ENCODE measurements at places on chromosomes 6 and 20. TPM values are rescaled to one million over a fixed set of nuclear protein-coding genes. Genes with fewer than 3 reads are reported as not detected.

- H3K27ac ChIP-seq, result no peak overlapping the region
- H3K27me3 ChIP-seq, result no peaks in the 10 kb centered on the region
- DNase-seq, result no peak
These were observed 73.9 kb upstream of the IPCEF1 start for GRCh38 chr6:154430481-154430919.

- H3K27ac ChIP-seq, result no peak overlapping the region
- DNase-seq, result no peak
- H3K4me1 ChIP-seq, result peaks cover 8% of the 10 kb centered on the region
- H3K36me3 ChIP-seq, result peaks cover 6% of the 10 kb centered on the region
- no peaks in the 10 kb centered on the region for H3K27me3 ChIP-seq
These were observed 179.7 kb upstream of the SHLD1 start for GRCh38 chr20:5570452-5570851.

- peaks cover 42% of the 10 kb centered on the region for H3K36me3 ChIP-seq
- H3K4me1 ChIP-seq, result peaks cover 17% of the 10 kb centered on the region
- peak overlapping the region; percentile 96 for H3K4me3 ChIP-seq
- DNase-seq, result no peak
- H3K27me3 ChIP-seq, result no peaks in the 10 kb centered on the region
These were observed 2.1 kb downstream of the GOPC start for GRCh38 chr6:117600008-117600743.

SLC44A4 gene
- 3.5 TPM for total RNA-seq

GRCh38 chr20:4699957-4700356, 21.8 kb upstream of the PRND start:
- no peak overlapping the region for H3K27ac ChIP-seq
- no peak for DNase-seq
- H3K4me1 ChIP-seq, result peaks cover 47% of the 10 kb centered on the region
- no peak overlapping the region for H3K4me3 ChIP-seq
